ENCODE measurements at places on chromosomes 7 and 10.
A peak's percentile ranks its signal among the peaks of the same experiment; 100 is the strongest.

GRCh38 chr7:106032295-106032694 is 69.2 kb downstream of the CDHR3 start:
- DNase-seq: no peak

DNA sequence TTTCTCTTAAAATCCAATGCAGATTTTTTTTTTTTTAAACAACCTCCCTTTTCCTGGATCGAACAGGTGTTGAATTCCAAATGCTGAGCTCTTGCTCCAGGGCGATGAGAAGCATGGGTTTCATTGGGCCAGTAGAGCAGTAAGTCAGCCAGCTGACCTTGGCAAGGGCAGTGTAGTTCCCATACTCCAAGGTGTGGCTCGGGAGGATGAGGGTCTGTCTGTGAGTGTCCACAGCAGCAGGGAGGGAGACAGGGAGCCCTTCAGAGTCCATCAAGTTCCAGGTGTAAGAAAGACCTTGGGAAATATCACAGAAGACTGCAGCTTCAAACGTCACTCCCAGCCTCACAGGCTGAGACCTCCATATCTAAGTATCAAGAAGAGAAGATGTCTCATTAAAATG is 50.4 kb downstream of the PKD1L1 start:
- no peak for DNase-seq

DNA sequence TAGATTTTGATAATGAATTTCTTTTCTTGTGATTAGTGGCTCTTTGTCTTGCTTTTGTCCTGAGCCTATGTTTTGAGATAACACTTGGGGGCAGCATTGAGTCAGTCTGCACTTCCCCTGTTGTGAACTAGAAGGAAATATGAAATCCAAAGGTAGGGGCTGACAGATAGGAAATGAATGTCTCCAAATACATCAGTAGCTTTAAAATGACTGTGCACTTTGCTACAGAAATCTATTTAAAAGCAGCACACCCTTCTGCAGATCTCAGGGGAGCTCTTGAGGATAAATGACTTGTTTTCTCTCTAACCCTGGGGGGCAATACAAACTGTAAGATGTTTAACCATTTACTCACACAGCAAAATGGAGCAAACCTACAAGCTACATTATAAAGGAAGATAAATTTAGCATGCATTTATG is 176.0 kb upstream of the MYO3A start:
- DNase-seq: no peak

- DNase-seq: no peak
Measured at GRCh38 chr7:18538554-18539250, 43.2 kb downstream of the HDAC9 start.

- no peak for DNase-seq
Measured at GRCh38 chr10:110803239-110803749, 68.4 kb upstream of the PDCD4 start.

DNA sequence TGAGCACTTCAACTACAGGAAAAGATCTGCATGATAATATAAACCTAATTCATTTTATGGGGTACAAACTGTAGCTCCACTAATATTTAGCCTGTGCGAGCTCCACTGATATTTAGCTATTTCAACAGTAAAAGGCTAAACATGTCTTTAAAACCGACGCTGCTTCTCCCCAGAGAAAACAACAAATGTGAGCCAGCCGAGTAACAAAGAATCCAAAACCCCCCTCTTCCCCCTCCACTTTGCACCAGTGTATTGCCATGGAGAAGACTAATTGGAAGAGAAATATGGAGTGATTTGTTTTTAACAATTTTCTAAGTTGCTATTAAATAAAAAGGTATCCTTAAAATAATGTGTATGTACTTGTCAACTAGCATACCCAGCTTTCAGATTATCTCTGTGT is 136.7 kb downstream of the GFRA1 start:
- no peak for DNase-seq

GRCh38 chr10:42973870-42974692 is 102.8 kb upstream of the RET start:
- no peak for DNase-seq

GRCh38 chr7:1156782-1157535 is 3.0 kb downstream of the ZFAND2A start:
- no peak for DNase-seq

GRCh38 chr7:43876976-43877745 is 7.8 kb upstream of the MRPS24 start:
- no peak for DNase-seq

GRCh38 chr10:50367732-50368131 is 116.4 kb upstream of the ASAH2 start:
- peak; percentile 39 for DNase-seq

DNA sequence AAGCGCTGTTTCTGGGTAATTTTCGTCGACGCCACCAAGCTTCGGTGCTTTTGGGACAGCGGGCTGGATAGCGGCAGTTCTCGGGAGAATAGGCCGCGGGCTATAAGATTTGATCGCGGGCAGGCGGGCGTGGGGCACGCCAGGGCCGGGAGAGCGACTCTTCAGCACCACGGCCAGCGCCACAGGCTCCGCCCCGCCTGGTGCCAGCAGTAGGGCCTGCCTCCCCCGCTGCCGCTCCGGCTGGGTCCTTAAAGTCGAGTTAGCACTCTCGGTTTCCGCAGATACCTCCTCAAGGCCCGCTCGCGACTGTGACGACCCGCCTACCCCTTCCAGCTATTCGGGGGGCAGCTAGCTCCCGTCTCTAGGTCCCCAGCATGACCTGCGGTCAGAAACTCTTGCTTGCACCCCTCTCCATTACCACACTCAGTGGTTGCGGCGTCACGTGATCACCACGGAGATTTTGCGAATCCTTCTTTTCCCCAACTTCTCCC is 9.4 kb downstream of the NXPH1 start:
- DNase-seq: no peak

- no peak for DNase-seq
Measured at GRCh38 chr7:43873300-43873699, 4.0 kb upstream of the MRPS24 start.

DNA sequence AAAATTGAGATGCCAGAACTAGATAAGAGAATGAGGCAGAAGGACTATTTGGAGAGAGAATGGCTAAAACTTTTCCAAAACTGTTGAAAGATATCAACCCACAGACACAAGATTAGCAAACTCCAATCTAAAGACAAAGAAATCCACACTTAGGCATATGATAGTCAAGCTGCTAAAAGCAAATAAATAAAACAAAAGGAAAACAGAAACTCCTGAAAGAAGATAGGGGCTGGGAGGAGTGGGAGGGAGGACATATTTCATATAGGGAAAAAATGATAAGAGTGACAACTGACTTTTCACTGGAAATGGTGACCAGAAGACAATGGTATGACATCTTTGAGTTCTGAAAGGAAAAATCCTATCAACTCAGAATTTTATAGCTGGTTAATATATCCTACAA is 105.4 kb upstream of the ADO start:
- DNase-seq: no peak

DNA sequence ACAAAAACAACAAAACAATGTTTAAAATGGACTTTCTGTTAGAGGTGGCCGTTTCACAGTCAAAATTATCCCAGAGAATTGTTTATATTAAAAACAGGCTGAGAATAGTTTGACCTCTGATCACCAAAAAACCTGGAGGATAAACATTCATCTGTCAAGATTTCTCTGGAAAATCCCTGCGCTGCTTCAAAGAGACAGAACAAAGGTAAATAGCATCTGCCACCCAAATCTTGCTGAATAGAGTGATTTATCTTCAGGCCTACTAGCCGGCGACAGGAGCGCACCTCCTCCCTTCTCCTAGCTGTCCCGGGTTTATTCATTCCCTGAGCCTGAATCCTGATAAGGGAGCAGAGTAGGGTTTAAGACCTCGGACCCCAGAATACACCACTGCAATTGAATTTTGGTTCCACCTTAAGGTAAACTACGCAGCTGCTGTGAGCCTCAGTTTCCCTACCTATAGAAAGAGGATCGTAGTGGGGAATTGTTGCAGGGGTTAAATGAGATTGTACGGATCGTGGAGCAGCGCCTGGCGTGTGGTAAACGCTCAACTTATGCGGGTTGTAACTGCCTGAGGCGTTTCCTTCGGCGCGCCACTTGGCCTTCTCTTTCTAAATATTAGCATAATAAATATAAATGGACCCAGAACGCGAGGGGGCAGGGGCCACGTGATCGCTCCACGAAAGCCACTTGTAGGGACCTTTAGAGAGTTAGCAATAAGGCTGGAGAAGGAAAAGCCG is 498 bp upstream of the ST7 start:
- no peak for DNase-seq

GRCh38 chr7:101108961-101109360 is 17.9 kb upstream of the SERPINE1 start:
- DNase-seq: no peak

DNA sequence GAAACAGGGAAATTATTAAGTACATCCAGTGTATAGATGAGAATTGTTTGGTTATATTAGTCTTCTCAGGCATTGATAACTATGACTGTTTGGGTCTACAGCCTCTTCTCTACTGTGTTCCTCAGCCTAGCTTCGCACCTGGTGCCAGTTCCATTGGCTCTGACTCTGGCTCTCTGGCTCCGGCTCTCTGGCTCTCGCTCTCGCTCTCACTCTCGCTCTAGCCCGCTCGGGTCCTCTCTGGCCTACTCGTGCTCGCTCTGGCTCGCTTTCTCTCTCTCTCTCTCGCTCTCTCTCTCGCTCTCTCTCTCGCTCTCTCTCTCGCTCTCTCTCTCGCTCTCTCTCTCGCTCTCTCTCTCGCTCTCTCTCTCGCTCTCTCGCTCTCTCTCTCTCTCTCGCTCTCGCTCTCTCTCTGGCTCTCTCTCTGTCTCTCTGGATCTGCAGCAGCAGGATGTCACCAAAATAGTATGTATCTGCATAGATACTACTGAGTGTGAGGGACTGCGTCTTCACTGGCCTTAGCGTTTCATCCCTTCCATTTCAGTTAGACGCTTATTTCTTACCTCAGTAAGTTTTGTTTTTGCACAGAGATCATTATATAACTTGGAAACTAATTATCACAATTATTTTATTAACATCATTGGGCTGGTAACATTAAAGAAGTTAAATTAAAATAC is 6.5 kb upstream of the SSBP1 start:
- no peak for DNase-seq

DNA sequence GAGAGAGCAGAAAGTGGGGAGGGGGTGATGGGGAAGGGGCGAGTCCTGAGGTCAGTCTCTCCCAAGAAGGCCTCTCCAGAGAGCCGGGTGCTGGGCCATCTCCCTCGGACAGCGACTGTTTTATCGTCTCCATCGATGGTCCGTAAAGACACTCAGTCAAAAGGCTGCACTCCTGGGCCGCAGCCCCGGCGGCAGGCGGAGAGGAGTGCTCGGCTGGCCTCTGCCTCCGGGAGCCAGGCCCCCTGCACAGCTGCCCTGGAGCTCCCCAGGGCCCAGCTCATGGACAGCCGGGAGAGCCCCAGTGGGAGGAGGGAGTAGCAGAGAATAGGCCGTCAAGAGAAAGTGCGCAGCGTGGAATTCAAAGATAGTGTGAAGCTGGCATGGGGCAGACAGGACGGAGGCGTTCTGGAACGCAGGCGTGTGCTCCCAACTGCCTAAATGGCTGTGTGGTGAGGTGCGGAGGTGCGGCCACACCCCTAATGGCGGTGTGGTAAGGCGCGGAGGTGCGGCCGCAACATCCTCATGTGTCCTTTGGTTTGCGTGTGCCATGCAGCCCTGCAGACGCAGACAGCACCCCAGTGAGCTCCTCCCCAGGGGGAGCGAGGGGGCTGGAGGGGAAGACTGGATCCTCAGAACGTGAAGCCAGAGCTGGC is 477.5 kb upstream of the FOXK1 start:
- no peak for DNase-seq

DNA sequence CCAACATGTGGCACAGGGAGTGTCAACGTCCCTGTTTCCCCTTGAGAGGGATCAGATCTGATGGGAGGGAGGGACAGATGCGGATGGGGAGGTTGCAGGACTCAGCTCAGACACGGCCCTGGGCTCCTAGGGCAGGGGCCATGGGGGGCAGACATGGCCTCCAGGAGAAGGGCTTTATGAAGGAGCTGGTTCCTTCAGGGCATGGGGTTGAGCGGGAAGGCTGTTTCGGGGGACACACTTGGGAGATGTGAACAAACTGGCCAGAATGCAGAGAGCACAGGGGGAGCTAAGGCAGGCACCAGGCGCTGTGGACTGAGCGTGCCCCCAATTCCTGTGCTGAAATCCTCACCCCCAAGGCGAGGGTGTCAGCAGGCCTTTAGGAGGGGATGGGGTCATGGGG is 581.9 kb upstream of the FOXK1 start:
- no peak for DNase-seq

GRCh38 chr7:37247861-37248260 is 200.8 kb downstream of the ELMO1 start:
- DNase-seq: no peak

DNA sequence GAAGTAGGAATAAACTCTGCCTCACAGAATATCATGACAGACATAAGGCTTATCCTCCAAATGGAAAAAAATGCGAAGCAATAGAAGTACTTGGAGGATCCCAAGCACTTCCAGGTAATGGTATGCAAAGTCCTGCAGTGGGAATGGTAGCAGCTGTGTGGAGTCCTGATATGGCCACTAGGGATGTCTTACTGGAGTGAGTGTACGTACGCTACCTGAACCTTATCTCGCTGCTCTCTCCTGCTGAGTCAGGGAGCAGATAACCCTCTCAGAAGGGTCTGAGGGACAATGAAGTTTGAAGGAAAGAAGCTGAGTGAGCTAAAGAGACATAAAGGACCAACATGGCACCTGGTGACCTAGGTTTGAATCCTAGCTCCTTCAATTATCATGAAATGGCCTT is 42.2 kb downstream of the CH25H start:
- DNase-seq: no peak

GRCh38 chr7:1591876-1592275 is 22.0 kb upstream of the PSMG3 start:
- no peak for DNase-seq

DNA sequence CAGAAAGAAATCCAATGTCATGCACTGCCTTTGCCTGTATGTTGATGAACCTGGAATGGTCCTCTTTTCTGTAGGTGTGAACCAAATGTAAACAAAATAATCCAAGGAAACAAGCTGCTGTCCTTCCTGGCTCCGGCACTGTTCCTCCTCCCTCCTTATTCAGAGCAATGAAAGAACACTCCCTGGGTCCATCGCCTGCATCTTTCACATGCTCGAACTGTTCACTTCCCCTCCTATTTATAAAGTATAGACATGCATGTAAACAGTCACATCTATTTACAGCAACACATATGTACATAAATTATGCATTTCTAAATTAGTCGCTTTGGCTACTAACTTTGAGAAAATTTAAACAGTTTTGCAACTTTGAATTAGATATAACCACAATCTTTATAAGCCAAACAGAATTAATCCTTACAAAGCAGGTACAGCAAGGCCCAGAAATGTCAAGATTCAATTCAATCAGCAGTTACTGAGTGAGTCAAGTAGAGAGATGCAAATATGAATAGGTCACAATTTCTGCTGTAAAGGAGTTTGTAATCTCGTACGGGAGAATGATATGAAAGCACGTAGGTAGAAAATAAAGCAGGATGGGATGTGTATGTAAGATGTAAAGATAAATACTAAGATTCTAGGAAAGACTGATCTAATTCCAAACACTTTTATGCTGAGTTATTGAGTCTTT is 162.6 kb downstream of the PIP4K2A start:
- DNase-seq: no peak

Measured in glomerular endothelial cell (primary cell).